Activated CD8-positive, alpha-beta T cell treated with anti-CD3 and anti-CD28 coated beads, Interleukin-2, amount 10 ng/mL, durations not matched to agents 7 days and 5 days (primary cell): ENCODE measurements at places on chromosomes 11 and 22. TPM values are rescaled to one million over a fixed set of nuclear protein-coding genes. Genes with fewer than 3 reads are reported as not detected.

GRCh38 chr11:134477486-134477885, 65.4 kb upstream of the B3GAT1 start:
- no peaks in the 10 kb centered on the region for H3K36me3 ChIP-seq
- H3K27ac ChIP-seq: no peak overlapping the region
- H3K4me1 ChIP-seq: no peaks in the 10 kb centered on the region
- no peak overlapping the region for H3K4me3 ChIP-seq

GRCh38 chr11:116693593-116694348, 79.0 kb downstream of the BUD13 start:
- H3K4me1 ChIP-seq: no peaks in the 10 kb centered on the region
- no peak overlapping the region for H3K27ac ChIP-seq
- H3K36me3 ChIP-seq: no peaks in the 10 kb centered on the region

GRCh38 chr22:20199413-20199842, 48.6 kb upstream of the CCDC188 start:
- H3K4me3 ChIP-seq: no peak overlapping the region

- no peak overlapping the region for H3K27ac ChIP-seq
- no peaks in the 10 kb centered on the region for H3K4me1 ChIP-seq
- DNase-seq: peak; percentile 51
- H3K4me3 ChIP-seq: no peak overlapping the region
These were observed 72.0 kb downstream of the SLC5A12 start for GRCh38 chr11:26649884-26650283.

GRCh38 chr22:33188326-33188725, 130.1 kb upstream of the SYN3 start:
- no peaks in the 10 kb centered on the region for H3K36me3 ChIP-seq
- H3K27ac ChIP-seq: no peak overlapping the region
- no peaks in the 10 kb centered on the region for H3K4me1 ChIP-seq
- no peaks in the 10 kb centered on the region for H3K27me3 ChIP-seq

The BTG4 gene
- not detected for total RNA-seq

The CCDC134 gene
- 20.9 TPM for total RNA-seq
